Right atrium auricular region (tissue), 2 donors: ENCODE measurements at places on chromosomes 16 and 17. TPM values are rescaled to one million over a fixed set of nuclear protein-coding genes. Genes with fewer than 3 reads are reported as not detected.

- no peaks in the 10 kb centered on the region for H3K27me3 ChIP-seq
- no peak for DNase-seq
- no peak overlapping the region for H3K4me3 ChIP-seq
Observed at GRCh38 chr16:81625544-81626153, 153.4 kb upstream of the PLCG2 start.

Gene EMC8
- total RNA-seq: 40.7 TPM

DNA sequence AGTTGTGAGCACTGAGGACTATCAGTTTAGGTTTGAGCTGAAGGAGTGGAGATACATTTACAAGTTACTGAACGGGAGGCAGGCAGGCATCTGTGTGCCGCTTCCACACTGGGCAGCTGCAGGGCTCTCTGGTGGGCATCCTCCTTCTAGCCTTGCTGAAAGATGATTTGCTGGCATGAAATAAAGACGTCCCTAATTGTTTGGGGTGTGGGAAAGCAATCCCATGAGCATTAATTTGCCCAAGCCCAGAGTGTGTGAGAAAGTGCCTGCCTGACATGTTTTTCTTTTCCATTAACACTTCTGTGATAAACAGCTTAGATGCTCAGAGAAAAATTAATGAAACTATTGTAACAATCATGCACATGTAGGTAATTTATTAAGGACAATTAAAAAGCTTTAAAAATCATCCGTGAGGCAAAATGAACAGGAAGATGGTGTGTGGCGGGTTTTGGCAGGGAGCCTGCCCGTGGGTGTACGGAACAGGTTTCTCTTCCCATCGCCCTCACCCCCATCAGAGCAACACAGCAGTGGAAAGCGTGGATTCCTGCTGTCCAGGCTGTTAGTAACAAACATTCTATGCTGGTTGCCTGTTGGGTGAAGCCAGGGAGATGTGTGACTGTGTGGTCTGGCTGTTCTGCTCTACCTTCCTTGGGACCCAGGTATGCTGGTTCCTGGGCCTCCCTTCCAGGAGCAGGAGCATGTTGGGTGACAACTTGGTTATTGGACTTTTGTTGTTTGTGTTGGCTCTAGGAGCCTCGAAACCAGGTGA is 191.9 kb downstream of the MSI2 start:
- H3K27ac ChIP-seq: no peak overlapping the region
- H3K36me3 ChIP-seq: no peaks in the 10 kb centered on the region
- H3K4me3 ChIP-seq: no peak overlapping the region
- H3K4me1 ChIP-seq: peaks cover 39% of the 10 kb centered on the region
- DNase-seq: no peak
- H3K27me3 ChIP-seq: no peaks in the 10 kb centered on the region

GRCh38 chr17:55458978-55459377 is 37.3 kb upstream of the MMD start:
- no peaks in the 10 kb centered on the region for H3K4me1 ChIP-seq
- H3K27me3 ChIP-seq: no peaks in the 10 kb centered on the region
- no peak overlapping the region for H3K4me3 ChIP-seq
- H3K36me3 ChIP-seq: no peaks in the 10 kb centered on the region
- no peak for DNase-seq

GRCh38 chr16:79167893-79168292 is 432.6 kb downstream of the MAF start:
- no peak for DNase-seq
- no peaks in the 10 kb centered on the region for H3K36me3 ChIP-seq
- no peaks in the 10 kb centered on the region for H3K4me1 ChIP-seq
- no peaks in the 10 kb centered on the region for H3K27me3 ChIP-seq
